OCI-LY7 (cell line): ENCODE measurements at places on chromosomes 3 and 15.

DNA sequence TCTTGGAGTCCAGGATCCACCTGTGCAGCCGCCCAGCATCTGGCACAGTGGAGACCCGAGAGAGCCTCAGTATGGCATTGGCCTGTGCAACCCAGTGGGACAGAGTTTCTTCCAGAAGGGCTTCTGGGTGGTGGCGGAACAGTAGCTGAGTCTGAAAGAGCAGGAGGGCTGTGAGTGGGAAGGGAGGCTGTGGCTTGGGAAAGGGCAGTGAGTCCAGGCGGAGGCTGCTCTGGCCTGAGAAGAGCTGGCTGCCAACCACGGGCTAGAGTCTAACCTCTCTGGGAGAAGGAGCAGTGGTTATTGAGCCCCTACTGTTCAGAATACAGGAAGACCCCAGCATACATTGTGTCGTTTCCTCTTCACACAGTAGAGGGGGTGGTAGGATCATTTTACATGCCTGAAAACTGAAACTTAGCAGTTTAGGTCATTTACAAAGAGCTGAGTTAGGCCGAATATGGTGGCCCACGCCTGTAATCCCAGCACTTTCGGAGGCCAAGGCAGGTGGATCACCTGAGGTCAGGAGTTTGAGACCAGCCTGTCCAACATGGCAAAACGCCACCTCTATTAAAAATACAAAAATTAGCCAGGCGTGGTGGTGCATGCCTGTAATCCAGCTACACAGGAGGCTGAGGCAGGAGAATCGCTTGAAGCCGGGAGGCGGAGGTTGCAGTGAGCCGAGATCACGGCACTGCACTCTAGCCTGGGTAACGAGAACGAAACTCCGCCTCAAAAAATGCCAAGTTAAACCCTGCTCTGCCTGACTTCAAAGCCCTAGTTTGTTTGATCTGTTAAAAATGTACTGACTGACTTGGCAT, 3.2 kb downstream of the AEN start:
- peak; percentile 85 for DNase-seq

DNA sequence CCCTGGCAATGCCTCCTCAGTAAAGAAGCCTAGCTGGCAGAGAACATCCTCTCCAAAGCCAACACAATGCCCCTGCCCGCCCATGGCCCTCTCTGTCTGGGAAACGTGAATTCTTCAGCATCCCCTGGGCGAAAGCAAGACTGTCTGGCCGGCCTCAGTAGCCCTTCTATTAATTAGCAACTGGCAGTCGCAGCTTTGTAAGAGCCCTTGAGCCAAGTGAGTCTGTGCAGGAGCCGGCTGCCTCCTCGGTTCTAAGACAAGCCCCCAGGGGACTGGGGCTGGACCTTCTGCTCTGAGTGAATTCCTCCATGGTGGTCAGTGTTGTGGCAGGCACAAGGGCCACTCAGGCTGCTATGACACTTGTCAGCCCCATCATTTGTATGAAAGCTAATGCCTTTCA, 7.4 kb downstream of the HCN4 start:
- DNase-seq = no peak

DNA sequence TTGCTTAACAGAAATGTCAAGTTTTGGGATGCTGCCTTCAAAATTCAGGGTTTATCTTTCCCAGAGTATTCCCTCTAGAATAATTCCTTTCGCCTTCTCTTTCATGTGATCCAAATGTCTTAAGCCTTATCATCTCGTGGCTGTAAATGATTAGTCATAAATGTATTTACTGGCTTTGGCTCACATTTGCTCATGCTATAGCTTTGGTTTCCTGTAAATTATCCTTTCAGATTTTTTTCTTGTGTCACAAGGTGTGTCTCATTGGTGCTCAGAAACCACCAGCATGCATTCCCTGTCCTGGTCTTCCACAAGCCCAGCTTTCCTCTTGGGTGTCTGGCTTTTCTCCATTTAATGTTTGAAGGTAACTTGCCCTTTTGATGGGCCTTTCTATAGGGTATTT, 692.7 kb upstream of the ALCAM start:
- no peak for DNase-seq

DNA sequence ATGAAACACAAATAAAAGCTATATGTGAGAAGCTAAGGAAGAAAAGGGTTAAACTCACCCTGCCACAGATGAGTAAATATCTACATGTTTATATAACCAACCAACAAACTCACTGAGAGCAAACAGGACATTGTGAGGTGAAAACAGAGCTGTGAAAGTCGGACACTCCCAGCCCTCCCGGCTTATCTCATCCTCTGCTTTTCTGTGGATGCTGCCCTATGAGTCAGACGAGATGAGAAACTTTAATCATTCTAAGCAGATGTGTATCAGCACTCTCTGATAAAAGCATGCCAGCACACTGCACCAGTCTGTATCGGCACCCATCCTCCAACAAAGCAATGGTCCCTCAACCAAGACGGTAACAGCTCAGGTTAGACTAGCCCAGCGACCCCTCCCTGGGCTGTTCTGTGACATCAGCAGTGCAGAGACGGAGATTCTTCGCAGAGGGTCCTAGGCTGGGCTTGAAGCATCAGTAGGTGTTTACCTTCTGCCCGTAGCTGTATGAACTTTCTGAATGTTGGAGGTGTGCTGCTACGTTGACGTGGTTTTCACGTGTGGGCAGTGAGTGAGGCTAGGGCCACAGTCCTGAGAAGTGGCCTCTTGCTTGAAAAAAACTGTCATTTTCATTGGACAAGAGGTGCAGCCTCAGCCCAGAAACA, 119.8 kb upstream of the ALDH1A3 start:
- DNase-seq = no peak

DNA sequence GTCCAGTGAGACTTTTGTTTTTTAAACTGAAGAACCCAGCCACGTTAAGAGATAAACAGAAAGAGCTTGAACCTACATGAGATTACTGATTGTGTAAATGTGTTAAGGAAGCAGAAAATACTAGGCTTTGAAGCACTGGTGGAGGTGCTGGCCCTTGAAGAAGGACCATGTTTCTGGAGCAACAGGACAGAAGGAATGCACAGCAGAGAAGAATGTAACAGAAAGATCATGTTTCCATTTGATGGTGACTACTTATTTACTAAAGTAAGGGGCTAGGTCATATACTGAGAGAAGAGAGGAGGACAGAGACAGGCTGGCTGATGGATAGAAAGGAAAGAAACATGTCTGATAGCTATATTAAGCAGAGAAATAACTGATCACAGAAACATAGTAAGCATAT, 88.8 kb downstream of the CLASP2 start:
- DNase-seq = no peak

DNA sequence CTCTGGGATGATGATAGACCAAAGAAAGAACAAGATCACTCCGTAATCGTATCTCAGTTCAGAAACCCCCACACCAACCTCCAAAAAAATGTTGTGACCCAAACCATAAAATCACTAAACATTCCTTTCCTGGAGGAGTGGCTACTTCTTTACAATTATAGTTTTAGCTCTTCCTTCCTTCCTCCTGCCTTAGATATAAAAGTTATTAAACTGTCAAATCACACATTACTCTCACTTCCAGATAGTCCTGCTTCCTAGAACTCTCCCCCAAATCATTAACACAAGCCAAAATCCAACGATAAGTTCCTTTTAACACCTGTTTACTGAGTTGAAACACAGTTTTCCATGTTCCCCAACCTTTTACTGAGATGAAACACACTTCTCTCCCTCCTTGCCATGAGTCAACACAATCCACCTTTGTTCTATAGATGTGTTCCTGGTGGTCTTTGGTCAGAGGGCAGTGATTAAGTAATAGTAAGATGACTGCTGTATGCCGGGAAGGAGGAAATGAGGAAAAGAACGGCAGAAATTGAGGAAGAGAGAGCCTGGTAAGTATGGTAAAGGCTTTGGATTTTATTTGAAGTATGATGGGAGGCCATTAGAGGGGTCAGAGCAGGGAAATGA, 8.3 kb upstream of the CRYGS start:
- no peak for DNase-seq

DNA sequence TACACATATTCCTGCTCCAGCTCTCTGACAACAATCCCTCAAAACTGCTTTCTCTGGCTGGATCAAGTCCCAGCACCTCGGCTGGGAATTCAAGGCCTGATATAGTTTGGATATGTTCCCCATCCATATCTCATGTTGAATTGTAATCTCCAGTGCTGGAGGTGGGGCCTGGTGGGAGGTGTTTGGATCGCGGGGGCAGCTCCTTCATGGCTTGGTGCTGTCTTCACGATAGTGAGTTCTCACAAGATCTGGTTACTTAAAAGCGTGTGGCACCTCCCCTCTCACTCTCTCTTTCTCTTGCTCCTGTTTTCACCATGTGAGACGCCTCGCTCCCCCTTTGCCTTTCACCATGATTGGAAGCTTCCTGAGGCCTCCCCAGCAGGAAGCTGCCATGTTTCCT, 47.4 kb upstream of the SYN2 start:
- no peak for DNase-seq

DNA sequence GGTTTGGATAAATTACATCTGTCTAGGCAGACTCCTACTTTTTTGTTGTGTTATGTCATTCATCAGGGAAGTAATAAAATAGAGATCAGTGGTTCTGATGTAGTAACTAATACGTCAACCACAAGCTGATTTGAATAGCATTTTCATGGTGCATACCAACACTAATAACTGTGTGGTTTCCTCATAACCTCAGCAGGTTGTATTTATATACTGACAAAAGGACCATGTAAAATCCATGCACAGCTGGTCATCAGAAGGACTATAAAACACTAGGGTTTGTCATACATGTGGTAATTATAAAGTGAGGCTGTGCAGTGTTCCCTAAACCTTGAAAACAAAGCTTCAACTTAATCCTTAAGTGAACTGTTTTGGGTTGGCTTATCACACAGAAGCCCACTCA, 216.8 kb upstream of the RBMS3 start:
- DNase-seq = no peak

DNA sequence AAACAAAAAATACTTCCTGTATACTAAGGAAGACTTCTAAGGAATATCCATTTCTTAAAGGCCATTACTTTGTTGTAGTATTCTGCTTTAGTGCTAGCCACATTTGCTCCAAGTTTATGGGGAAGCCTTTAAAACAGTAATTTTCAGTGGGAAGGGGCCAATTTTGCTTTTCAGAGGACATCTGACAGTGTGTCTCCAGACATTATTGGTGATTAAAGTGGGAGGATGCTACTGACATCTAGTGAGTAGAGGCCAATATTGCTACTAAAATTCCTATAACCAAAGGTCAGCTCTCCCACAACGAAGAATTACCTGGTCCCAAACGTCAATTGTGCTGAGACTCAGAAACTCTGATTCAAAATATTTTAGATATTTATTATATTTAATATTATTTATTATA, 24.8 kb downstream of the SLC28A2 start:
- peak; percentile 52 for DNase-seq

GRCh38 chr3:135143474-135143873, 348.4 kb downstream of the EPHB1 start:
- no peak for DNase-seq

GRCh38 chr3:172150913-172151650, 111.7 kb downstream of the FNDC3B start:
- DNase-seq = no peak

GRCh38 chr15:89531796-89532537, 35.6 kb upstream of the RHCG start:
- no peak for DNase-seq

- no peak for DNase-seq
Observed at GRCh38 chr3:188338086-188338485, 184.1 kb downstream of the LPP start.

DNA sequence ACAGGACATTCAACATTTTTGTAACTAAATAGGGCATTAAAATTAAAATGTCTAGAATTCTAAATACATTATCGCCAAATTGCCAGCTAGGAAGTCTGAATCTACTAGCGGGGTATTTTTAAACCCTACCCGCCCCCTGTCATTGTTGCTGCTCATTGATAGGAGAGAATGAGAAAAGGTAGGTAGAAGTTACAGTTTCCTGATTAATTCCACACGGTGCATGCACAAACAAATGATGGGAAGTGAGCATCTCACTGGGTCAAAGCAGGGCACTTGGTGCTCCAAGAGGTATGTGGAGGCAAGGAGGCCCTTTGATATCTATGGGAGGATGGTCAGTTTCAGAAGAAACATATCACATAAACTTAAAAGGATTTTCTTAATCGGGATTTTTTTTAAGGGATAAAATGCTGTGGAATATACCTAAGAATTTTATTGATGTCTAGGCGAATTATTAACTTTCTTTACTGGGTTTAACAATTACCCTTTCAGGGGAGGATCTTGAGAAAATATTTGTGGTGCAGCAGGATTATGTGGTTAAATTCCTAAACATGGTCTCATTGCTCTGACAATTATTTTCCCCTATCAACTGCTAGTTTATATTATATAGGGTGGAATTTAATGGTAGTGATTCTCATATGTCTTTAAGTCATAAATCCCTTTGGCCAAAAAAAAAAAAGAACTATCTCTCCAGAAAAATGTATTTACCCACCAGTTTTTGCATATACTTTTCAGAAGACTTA, 236.0 kb upstream of the GOLGA6L4 start:
- DNase-seq = no peak

GRCh38 chr15:34849364-34849959, 54.1 kb upstream of the ACTC1 start:
- no peak for DNase-seq

GRCh38 chr3:119333773-119334509, 39.8 kb downstream of the ARHGAP31 start:
- DNase-seq = no peak

GRCh38 chr3:132283440-132283839, 33.8 kb upstream of the ACP3 start:
- DNase-seq = no peak

DNA sequence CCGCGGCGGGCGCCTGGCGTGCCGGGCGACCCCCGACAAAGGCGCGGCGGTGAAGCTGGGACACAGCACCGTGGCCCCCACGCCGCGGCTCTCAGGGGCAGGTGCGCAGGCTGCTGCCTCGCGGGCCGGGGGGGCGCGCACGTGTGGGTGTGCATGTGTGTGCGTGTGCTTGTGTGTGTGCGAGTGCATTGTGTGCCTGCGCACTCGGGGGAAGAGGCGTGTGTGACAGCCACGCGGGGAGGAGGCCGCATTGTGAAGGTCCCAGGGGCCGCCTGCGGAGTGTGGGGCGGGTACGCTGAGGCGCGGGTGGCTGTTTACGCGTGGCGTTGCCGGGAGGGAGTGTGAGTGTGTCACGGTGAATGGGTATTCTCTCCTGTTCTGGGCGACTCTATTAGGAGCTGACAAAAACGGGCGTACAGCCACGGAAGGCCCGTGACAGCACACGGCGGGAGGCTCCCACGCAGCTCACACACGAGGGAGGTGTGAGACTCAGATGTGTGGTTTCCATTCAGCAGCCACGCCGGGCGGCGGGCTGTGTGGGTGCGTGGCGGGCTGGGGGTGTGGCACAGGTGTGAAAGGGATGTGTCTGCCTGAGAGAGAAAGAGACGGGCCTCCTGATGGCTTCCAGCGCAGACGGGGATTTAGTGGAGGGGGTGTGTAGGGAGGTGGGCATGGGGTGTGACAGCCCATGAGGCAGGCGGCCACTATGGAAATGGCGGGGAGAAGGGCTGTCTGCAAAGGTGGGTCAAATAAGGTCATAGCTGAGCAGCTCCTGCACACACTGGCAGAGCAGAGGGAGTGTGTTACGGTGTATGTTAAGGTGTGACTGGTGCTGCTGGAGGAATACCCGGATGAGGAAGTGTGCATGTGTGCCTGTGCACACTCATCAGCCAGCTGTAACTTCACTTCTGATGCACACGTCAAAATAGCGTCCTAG, 750 bp downstream of the PODXL2 start:
- peak; percentile 80 for DNase-seq

- no peak for DNase-seq
Observed at GRCh38 chr3:48528754-48529153, 24.8 kb upstream of the SHISA5 start.

- no peak for DNase-seq
Observed at GRCh38 chr15:101684384-101684783, 32.2 kb upstream of the TM2D3 start.
